ENCODE measurements at places on chromosomes 11 and 22.

GRCh38 chr11:18566406-18566805 is 22.1 kb downstream of the UEVLD start:
- no peak for DNase-seq

DNA sequence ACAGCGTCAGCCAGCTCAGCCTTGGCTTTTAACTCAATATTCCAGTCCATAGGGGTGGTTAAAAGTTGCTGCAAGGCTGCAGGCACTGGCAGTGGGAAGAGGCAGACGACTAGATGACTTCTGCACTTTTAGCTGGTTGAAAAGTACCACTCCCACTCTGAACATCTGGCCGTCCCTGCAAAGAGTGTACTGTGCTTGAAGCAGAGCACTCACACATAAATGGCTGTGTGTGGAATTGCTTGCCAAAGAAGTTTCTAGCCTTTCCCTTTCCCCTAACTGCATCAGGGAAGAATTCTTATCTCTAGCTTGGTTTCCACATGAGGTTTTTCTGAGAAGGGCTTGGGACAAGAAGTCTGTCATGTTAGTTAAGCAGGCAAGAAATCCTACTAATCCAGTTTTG is 5.1 kb upstream of the PHLDB1 start:
- DNase-seq: no peak

GRCh38 chr22:28873183-28873963 is 10.0 kb upstream of the ZNRF3 start:
- DNase-seq: no peak

DNA sequence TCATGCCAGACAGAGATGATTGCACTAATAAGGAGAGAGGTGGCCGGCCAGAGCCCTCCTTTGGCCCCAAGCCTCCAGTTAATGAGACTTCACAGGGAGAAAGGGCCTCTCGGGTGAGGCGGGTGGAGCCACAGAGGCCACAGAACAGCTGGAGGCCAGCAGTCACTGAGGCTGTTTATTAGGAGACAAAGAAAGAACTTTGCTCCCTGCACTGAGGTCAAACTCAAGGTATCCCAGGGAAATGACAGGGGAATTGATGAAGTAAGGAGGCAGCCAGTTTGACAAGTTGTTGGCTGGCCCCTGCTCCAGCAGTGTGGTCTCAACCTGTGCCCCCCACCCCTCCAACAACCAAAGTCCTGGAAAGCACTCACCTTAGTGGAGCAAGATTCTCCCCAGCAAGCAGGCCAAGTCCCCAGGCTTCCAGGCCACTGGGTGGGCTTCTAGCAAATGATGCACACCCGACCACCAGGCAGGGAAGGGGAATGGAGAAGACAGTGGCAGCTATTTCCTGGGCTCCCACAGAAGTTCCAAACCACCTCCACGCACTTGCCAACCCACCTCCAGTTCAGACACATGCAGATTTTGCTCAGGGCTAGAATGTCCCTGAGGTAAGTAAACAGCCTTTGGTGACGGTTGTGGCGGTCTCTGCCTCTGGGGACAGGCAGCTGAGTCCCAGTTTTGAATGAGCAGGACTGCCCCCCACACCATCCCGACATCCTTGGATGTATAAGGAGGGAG is 53.2 kb downstream of the RPUSD4 start:
- DNase-seq: no peak

- DNase-seq: no peak
Measured at GRCh38 chr11:20027556-20028013, 132.7 kb downstream of the DBX1 start.

- no peak for DNase-seq
Measured at GRCh38 chr11:104725796-104726408, 172.4 kb downstream of the CASP12 start.

GRCh38 chr22:23268139-23268712 is 87.9 kb downstream of the BCR start:
- DNase-seq: no peak

DNA sequence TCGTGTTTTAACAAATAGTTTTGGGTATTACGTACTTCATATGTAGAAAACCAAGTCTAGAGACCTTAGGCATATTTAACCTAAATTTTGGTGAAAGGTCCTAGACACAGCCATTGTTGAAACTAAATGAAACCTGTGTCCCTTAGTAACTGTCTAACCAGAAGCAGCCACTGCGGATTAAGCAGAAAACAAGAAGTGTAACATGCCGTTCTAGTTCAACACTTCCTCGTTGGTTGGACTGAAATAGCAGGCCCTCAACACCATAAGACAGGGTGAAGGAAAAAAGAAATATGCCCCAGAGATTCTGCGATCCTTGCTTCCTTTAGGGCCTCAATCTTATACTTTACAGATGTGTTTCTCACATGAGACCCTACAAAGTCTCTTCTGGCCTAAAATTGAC is 2.0 kb downstream of the NAA40 start:
- no peak for DNase-seq

DNA sequence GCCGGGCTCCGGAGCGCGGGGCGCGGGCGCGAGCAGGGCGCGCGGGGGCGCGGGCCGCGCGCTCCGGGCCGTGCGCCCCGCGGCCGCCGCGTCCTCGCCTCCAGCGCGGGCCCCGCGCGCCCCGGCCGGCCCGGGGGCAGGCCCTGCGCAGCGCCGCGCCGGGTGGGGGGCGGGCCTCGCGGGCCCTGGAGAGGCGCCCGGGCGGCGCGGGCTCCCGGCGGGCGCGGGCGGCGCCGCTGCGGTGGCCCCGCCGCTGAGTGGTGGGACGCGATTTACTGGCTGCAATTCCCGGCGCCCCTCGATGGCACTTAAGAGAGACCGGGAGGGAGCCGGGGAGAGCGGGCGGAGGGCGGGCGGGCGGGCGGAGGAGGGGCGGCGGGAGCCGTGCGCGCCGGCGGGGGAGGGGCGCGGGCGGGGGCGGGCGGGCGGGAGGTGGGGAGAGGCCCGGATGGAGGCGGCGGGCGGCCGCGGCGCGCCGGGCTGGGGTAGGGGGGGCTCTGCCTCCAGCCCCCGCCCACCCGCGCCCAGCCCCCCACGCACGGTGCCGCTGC is 73.2 kb upstream of the TCF20 start:
- peak; percentile 21 for DNase-seq

- DNase-seq: peak; percentile 57
Measured at GRCh38 chr11:46918083-46918787, at the start of gene LRP4. TSS of gene LRP4 (minus strand) at chr11:46918550. CDS start at chr11:46918379, 171 bp downstream.

DNA sequence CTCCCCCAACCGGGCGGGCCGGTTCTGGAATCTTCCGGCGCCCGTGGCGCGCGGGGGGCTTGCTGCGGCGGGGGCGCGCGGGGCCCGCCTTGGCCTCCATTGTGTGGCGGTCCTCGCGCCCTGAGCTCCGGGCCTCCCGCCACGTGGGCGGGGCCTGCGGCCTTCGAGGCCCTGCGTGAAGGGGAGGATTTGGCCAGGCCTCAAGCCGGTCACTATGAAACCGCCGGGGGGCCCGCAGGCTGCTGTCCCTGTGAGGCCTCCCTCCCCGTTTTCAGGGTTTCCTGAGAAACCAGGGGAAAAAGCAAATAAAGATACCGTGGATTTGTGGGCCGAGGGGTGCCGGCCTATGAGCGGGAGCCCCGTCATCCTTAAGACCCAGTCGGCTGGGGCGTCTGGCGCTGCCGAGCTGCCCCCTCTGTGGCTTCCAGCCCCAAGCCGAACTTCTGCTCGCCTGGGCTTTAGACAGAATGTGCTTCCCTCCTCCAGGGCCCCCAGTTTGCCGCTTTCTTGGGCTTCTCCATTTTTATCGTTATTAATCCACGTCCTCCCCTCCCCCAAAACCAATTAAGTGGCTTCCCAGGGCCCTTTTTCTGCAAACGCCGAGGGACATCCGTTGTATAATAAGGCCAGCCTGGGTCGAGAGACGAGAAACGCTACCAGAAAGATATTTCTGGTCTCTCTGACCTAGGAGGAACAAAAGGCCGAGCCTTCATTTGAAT is 602 bp downstream of the EWSR1 start:
- DNase-seq: peak; percentile 78

DNA sequence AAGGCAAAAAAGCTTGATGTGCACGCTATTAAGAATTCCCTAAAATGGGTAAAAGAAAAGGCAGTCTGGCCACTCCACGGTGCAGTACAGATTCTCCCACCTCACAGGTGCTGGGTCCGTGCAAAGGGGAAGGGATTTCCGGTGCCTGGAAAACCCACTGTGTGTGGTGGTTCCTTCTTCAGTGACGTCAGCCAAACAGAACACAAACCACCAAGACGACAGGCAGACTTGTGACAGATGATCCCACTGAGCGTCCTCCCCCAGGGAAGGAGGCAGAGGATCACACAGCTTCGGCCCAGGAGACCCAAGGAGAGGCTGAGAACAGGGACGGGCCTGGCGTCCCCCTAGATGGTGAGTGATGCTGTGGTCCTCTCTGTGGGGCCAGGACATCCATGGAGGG is 18.6 kb downstream of the PHF21B start:
- no peak for DNase-seq

GRCh38 chr11:78037056-78037455 is 14.0 kb upstream of the KCTD14 start:
- peak; percentile 35 for DNase-seq

DNA sequence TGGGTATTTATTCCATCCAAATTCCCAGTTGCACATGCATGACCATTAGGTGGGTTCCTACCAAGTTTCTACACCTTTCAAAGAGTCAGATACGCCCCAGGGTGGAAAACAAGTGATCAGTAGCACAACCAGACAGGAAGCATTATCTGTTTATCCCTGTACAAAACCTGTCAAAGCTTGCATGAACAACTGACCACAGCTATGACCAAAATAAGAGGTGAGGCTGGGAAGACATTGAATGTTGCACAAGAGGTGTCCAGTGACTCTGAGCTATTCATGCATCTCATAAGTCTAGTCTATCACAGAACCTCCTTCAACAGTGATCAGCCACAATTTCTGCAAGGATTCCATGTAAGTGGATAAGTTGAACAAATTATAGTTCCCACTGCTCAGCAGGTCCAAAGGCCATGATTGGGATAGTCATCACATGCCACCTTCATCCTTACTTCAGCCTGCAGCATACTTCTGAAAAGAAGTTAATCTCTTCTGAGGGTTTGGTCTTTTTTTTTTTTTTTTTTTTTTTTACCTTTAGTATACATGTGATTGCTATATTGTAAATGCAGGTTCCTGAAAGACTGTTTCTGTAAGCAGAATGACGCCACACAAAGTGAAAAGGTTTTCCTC is 28.0 kb upstream of the TMEM45B start:
- DNase-seq: no peak

- no peak for DNase-seq
Measured at GRCh38 chr11:2415171-2415570, 14.6 kb downstream of the TSSC4 start.

DNA sequence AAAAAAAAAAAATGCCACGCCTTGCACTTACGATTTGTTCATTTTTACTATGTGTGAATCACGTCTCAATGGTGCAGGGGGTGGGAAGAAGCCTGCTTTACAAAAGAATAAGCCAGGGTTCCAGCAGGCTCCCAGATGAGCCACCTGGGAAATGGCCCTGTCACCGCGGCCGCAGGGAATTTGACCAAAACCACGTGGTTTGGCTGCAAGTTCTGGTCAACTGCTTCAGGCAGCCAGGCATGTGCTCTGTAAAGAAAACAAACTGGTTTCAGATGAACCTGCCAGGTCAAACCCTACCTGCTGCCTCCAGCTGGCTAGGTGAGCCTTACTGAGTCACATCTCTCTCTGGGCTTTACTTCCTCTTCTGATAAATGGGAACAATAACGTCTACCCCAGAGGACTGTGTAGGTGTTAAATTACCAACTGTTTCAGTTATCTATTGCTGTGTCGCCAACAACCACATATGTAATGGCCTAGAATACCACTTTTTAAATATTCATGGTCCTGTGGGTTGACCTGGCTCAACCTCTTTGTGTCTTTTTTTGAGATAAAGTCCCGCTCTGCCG is 30.5 kb upstream of the GCAT start:
- DNase-seq: peak; percentile 96

- no peak for DNase-seq
Measured at GRCh38 chr11:122270535-122270934, 154.5 kb upstream of the BLID start.

- DNase-seq: no peak
Measured at GRCh38 chr11:97263183-97263858, 873.5 kb downstream of the JRKL start.

DNA sequence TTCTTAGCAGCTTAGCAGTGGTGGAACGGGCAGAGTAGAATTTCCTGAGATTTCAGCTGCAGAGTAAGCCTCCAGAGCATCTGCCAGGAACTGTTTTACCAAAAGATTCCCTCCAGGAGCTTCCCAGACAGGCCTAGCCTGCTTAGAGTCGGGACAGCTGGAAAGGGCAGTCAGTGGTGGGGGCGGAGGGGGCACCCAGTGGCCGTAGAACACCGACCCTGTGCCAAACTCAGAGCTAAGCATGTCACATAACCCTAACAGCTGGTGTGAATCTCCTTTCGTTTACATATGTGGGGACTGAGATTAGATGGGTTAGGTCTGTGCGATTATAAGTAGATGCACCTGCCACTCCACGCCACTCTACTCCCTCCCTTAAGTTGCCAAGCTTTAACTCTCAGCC is 80.0 kb upstream of the CRTAM start:
- no peak for DNase-seq

- peak; percentile 40 for DNase-seq
Measured at GRCh38 chr22:19122752-19123492, 710 bp upstream of the DGCR2 start.

DNA sequence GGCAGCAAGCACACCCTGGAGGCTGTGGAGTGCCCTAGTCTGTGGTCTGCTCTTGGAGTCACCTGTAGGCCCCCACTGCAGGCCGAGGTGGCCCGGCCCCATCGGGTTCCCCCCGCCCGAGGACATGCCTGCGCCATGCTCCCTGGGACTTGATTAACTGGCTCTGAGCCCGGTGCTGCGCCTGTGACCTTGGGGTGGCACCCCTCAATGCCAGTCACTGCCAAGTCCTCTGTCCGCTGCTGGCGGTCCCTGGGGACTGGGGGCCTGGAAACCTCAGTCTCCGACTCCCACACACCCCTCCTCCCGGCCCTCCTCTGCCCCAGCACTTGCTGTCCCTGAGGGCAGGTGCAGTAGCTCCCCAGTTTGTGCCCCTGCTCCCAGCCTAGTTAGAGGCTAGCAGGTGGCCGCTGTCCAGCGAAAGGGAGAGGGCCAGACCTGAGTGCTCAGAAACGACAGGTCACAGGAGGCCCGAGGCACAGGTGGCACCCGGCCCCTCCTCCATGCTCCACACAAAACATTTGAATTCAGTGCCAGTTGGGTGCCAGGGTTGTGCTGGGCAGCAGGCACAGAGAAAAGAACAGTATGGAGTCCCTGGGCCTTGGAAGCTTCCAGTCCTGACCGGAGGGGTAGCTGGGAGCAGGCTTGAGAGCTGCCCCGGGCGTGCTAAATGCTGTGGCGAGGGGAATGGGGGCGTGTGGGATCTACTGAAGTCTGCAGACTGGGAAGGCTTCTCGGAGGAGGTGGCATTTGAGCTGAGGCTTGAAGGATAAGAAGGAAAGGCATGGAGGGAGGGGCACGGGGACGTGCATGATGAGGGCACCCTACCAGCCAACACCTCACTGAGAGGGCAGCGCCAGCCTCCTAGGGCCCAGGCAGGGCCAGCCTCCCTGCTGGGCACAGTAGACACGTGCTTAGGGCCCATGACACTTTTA is 16.4 kb upstream of the FLRT1 start:
- DNase-seq: no peak

DNA sequence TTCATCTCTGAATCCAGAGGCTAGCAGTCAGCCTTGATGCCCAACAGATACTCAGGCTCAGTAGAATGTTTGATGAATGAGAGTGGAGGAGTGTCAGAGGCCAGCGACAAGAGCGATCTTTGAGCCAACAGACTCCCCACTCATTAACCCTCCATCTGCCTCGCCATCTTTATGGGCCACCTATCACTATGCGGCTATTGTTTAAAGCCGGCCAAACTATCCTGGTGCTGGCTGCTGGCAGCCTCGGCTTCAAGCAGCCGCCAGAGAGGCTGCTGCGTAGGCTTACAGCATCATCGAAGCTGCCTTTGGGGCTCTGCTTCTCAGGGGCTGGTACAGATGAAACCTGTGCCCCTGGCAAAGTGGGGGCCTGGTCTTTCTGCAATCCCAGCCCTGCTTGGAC is 525.6 kb downstream of the INSC start:
- no peak for DNase-seq

All from ELR (cell line).